ENCODE measurements at places on chromosomes 16 and 17. TPM values are rescaled to one million over a fixed set of nuclear protein-coding genes. Genes with fewer than 3 reads are reported as not detected.

DNA sequence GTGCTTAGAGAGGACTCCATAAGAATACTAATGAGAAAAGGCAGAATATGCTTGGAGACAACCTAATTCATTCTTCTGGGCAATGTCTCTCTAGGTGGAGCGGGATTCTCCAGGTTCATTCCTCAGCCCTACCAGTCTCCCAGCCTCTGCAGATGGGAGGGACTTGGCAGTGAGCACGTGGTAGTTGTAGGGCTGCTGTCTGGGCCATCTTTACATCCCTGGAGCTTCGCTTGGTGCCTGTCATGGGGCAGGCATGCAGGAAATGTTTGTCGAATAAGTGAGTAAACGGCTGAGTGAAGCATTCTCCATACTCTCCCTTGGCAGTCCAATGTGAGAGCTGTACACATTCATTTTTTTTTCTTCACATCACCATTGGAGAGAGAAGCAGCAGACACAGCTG lies 387.5 kb downstream of the UTP18 start:
- peak; percentile 3 for DNase-seq
- no peaks in the 10 kb centered on the region for H3K27me3 ChIP-seq
- H3K4me3 ChIP-seq = no peak overlapping the region
- H3K4me1 ChIP-seq = no peaks in the 10 kb centered on the region
- H3K27ac ChIP-seq = no peak overlapping the region

Gene DOK4
- total RNA-seq = 51.6 TPM

DNA sequence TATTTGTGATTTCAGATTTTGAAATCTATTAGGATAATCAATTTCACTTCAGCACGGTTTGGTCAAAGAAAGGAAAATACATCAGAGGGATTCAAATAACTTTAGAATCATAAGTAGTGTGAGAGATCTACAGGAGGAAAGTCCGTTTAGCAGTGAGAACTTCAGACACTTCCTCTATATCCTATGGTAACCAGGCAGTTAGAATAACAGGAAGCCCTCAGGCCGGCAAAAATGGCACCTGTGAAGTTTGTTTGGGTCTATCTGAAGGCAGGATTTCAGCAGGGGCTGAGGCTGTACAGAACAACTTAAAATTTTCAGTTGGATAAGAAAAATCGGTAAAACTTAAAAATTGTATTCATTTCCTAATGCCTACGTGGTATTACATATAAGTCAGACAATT lies 24.9 kb downstream of the KCNJ16 start:
- no peaks in the 10 kb centered on the region for H3K36me3 ChIP-seq
- no peak overlapping the region for H3K4me3 ChIP-seq
- H3K27me3 ChIP-seq = no peaks in the 10 kb centered on the region
- H3K27ac ChIP-seq = no peak overlapping the region
- DNase-seq = no peak

Gene TBX2
- 11.1 TPM for total RNA-seq

- H3K27ac ChIP-seq = no peak overlapping the region
- H3K4me1 ChIP-seq = no peaks in the 10 kb centered on the region
- H3K27me3 ChIP-seq = peaks cover 29% of the 10 kb centered on the region
- no peak overlapping the region for H3K4me3 ChIP-seq
- H3K36me3 ChIP-seq = no peaks in the 10 kb centered on the region
Measured at GRCh38 chr16:2194166-2194834, 2.1 kb downstream of the CASKIN1 start.

Gene LPO
- total RNA-seq = not detected

DNA sequence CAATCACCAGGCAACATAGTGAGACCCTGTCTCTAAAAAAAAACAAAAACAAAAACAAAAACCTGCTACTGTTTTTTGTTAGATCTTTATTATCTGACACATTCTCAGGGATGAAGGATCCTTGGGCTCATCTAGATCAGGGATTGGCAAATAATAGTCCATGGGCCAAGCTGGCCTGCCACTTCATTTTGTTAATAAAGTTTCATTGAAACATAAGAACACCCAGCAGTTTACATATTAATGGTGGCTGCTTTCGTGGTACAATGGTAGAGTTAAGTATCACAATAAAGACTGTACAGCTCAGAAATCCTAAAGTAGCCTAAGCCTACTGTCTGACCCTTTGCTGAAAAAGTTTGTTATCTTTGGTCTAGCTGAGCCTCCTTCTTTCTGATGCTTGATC lies 32.9 kb upstream of the CLEC18A start:
- peak overlapping the region; percentile 95 for H3K27ac ChIP-seq
- DNase-seq = peak; percentile 47
- H3K4me3 ChIP-seq = peak overlapping the region; percentile 74

Gene MYBBP1A
- 51.7 TPM for total RNA-seq

DNA sequence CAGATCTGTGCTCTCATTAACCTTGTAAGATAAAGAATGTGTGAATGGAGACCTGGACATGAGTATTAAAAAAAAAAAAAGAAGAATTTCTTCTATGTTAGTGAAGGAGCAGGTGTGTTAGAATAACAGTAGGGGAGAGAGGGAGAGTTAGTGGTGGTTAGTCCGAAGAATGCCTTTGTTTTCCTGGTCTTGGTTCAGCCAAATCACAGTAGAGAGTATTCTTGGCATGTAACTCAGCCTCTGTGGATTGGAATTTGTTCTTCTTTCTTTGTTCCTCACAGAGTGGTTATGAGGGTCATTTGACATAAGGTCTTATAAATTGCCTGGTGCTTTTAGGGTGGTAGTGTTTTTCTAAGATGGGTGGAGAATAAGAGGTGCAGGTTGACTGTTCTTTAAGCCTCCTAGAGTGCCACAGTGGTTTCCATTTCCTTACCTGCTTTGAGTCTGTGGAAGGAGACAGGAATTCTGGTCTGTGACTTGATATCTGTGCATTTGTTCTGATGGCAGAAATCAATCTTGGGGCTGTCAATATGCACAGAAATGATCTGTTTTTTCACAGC lies 17.6 kb downstream of the NUP93 start:
- no peaks in the 10 kb centered on the region for H3K27me3 ChIP-seq
- no peak overlapping the region for H3K27ac ChIP-seq
- H3K36me3 ChIP-seq = no peaks in the 10 kb centered on the region
- no peak overlapping the region for H3K4me3 ChIP-seq
- peaks cover 24% of the 10 kb centered on the region for H3K4me1 ChIP-seq

DNA sequence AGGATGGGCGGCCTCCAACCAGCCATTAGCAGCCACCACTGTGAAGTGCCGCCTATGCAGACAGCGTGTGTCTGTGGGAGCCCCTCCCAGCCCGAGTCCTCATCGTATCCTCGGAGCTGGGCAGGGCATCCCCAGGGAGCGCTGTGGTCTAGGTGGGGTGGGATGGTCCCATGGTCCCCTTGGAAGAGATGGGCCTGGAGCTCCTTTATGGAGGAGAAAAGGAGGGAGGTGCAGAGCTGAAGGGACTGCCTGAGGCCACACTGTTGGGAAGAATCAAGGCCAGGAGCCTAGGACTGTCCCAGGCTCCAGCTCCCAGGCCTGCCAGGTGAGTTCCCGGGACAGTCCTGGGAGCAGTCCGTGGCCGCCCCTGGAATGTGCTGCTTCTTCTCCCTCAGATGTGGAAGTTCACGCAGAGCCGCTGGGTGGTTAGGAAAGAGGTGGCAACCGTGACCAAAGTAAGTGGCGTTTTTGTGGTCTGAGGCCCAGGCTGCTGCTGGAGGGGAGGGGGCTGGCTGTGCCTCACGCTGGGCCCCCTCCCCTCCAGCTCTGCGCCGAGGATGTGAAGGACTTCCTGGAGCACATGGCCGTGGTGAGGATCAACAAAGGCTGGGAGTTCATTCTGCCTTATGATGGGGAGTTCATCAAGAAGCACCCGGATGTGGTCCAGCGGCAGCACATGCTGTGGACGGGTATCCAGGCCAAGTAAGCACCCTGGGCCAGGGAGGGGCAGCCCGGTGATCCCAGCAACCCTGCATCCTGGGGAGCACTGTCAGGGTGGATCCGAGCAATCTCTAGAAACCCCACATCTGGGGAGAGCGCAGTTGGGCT lies 27.0 kb downstream of the POLR3E start:
- H3K4me3 ChIP-seq = no peak overlapping the region
- no peaks in the 10 kb centered on the region for H3K27me3 ChIP-seq
- H3K27ac ChIP-seq = no peak overlapping the region
- peaks cover 3% of the 10 kb centered on the region for H3K36me3 ChIP-seq
- DNase-seq = no peak

- H3K27ac ChIP-seq = peak overlapping the region; percentile 67
- H3K27me3 ChIP-seq = no peaks in the 10 kb centered on the region
- H3K4me3 ChIP-seq = no peak overlapping the region
Measured at GRCh38 chr17:32161029-32161428, 18.7 kb downstream of the RHOT1 start.

DNA sequence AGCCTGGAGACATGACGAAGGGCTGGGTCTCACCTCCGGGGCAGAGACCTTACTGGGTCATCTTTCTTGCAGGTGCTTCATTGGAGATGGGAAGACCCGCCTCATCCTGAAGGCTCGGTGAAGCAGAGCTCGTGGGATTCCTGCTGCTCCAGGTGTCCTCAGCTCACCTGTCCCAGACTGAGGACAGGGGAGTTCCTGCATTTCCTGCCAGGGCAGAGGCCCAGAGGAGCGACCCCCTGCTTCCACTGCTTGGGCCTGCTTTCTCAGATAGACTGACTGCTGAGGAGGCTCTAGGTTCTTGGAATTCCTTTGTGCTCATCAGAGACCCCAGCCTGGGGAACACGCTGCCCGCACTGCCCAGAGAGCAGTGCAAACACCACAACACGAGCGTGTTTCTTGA lies 11.6 kb downstream of the AQP8 start:
- 0 out of 2 replicates have a peak, but pooled peaks cover 3% of the 10 kb centered on the region for H3K27me3 ChIP-seq
- no peak for DNase-seq
- no peak overlapping the region for H3K27ac ChIP-seq
- no peaks in the 10 kb centered on the region for H3K36me3 ChIP-seq

DNA sequence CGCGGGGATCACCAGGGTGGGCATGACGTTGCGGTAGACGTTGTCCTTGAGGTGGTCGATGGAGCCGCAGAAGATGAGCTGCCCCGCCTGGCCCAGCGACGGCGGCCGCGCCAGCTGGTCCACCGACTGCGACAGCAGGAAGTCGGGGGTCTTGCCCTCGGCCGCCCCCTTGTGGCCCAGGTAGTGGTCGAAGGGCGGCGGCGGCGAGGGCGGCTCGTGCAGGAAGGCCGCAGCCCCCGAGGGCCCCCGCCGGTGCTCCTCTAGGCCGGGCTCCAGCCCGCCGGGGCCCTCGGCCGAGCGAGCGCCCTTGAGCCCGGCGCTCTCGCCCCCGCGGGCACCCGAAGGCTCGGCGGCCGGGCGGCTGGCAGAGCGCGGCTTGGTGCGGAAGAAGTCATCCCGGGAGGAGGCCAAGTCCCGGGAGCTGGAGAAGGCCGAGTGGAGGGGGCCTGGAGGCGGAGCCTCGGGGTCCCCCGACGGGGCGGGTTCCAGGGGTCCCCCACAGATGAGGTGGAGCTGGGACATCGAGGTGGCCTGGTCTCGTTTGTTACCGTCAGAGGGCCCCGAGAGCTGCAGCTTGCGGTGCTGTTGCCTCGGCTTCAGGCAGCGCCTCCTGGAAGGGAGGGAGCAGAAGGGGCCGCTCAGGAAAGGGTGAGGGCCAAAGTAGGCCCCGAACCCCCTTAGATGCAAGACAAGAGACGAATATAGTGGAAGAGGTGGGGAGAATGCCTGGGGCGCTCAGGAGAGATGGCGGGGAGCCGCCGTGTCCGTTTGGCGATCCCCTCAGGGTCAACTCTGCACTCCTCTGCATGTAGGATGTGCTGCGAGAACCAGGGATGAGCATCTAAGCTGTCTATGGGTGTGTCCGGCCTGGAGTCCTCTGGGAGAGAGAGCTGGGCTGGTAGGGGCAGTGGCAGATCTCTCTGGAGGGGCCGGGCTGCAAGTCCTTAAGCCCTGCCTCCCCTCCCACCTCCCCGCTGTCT lies 8.8 kb downstream of the FAM171A2 start:
- H3K27me3 ChIP-seq = no peaks in the 10 kb centered on the region
- H3K36me3 ChIP-seq = no peaks in the 10 kb centered on the region
- DNase-seq = peak; percentile 53

- peak; percentile 52 for DNase-seq
- peak within 1 kb of the TSS; percentile 28 for H3K4me3 ChIP-seq
- H3K4me1 ChIP-seq = no peaks in the 10 kb centered on the region
- H3K27ac ChIP-seq = no peak within 1 kb of the TSS
Measured at GRCh38 chr17:7294614-7295153, at the start of gene YBX2. Gene YBX2, minus strand, starts transcription at chr17:7294639. Its CDS starts 139 bp downstream, at chr17:7294500.

DNA sequence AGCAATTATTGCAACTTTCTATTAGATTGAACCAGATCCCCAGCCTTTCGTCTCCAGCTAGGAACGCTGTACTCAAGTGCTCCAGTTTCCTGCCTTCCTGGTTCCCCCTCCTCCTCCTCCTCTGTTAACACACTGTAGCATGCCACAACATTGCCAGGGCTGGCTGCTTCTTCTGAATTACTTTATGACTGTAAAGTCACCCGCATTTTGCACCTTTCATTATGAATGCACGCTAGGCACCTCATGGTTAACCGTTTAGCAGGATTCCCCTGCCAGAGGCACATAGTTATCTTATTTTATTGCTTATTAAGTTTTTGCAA lies 4.5 kb downstream of the ZNF423 start:
- no peak for DNase-seq
- H3K4me1 ChIP-seq = no peaks in the 10 kb centered on the region
- H3K27ac ChIP-seq = no peak overlapping the region
- H3K27me3 ChIP-seq = no peaks in the 10 kb centered on the region
- no peak overlapping the region for H3K4me3 ChIP-seq

DNA sequence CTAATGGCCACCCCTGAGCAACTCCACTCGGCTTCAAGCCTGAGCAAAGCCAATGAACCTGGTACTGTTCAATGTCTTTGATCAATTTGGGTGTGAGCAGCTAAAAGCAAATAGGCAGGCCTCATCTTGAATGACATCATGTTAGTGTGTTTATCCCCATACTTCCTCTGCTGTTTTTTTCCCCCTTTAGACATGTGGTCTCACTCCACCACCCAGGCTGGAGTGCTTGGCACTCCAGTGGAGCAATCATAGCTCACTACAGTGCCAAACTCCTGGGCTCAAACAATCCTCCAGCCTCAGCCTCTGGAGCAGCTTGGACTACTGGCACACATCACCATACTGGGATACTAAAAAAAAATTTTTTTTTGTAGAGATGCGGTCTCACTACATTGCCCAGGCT lies 75.4 kb downstream of the ARHGAP17 start:
- H3K36me3 ChIP-seq = peaks cover 27% of the 10 kb centered on the region
- no peak overlapping the region for H3K4me3 ChIP-seq
- H3K27me3 ChIP-seq = no peaks in the 10 kb centered on the region
- no peak for DNase-seq

- H3K4me1 ChIP-seq = peaks cover 44% of the 10 kb centered on the region
- H3K4me3 ChIP-seq = no peak overlapping the region
- no peaks in the 10 kb centered on the region for H3K27me3 ChIP-seq
- no peak for DNase-seq
- H3K36me3 ChIP-seq = no peaks in the 10 kb centered on the region
Measured at GRCh38 chr17:45226576-45226975, 4.9 kb downstream of the FMNL1 start.

- H3K4me3 ChIP-seq = no peak overlapping the region
- H3K4me1 ChIP-seq = no peaks in the 10 kb centered on the region
Measured at GRCh38 chr16:21703589-21704174, 39.9 kb downstream of the OTOA start.

- no peak overlapping the region for H3K27ac ChIP-seq
- DNase-seq = no peak
- H3K4me1 ChIP-seq = no peaks in the 10 kb centered on the region
- no peaks in the 10 kb centered on the region for H3K27me3 ChIP-seq
- no peak overlapping the region for H3K4me3 ChIP-seq
Measured at GRCh38 chr17:17129466-17129865, 76.7 kb downstream of the PLD6 start.

Data from GM23248 (cell line).